ENCODE measurements at places on chromosomes 4 and X.

- peak; percentile 2 for DNase-seq
These were observed 67.4 kb downstream of the ZAR1 start for GRCh38 chr4:48557478-48557877.

GRCh38 chrX:39682778-39683177 lies 415.0 kb downstream of the BCOR start:
- DNase-seq = no peak

- peak; percentile 90 for DNase-seq
These were observed 82.5 kb downstream of the HPRT1 start for GRCh38 chrX:134542485-134542884.

GRCh38 chr4:126890994-126891393 lies 741.8 kb upstream of the INTU start:
- DNase-seq = peak; percentile 64

DNA sequence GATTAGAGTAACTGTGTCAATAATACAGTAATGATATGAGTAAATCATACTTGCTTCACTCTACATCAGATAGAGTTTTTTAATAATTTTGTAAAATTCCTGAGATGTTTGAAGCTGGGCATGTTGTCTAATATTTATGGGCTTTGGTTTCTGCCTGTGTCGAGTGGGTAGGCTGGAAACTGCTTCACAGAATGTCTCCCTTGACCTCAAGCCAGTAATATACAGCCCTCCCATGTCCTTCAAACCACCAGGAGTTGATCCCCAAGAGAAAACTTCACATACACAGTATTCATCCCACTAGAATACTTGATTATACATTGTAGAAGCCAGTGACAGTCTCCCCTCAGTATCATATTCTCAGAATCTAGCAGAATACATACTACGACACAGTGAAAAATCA lies 284.8 kb upstream of the TENM3 start:
- peak; percentile 73 for DNase-seq

DNA sequence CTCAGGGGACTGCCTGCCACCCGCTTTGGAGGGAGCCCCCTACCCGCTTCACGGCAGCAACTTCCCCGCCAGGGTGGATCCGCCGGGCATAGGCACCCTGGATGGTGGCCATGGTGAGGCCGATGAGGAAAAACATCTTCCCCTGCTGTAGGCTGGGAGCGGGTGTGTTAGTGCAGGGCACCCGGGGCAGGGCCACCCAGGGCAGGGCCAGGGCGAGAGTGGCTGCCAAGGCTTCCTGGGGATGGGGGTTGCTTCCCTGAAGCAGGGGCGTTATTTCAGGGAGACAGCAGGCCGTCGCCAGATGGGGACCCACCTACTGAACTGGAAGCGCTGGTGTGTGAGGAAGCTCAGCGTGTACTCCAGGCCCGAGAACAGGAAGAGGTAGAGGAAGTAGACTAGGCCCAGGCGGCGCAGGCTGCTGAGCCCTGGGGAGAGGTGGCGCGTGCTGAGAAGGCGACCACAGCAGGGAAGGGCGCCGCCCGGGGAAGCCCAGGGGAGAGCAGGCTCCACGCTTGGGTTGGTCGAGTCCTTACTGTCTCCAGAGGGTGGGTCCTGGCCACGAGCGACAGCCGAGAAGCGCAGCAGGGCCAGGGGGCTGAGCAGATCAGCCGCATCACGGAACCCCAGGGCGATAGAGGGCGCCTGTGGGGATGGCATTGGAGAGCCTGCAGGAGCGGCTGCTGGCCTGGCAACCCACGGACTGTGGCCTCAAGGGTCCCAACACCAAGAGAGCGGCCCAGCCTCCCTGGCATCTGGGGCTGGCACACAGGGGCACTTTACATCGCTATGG lies 31.5 kb downstream of the NOP14 start:
- no peak for DNase-seq

- DNase-seq = peak; percentile 24
These were observed 531 bp downstream of the ZNF141 start for GRCh38 chr4:337932-338758.
